ENCODE measurements at places on chromosomes 3 and 15.

DNA sequence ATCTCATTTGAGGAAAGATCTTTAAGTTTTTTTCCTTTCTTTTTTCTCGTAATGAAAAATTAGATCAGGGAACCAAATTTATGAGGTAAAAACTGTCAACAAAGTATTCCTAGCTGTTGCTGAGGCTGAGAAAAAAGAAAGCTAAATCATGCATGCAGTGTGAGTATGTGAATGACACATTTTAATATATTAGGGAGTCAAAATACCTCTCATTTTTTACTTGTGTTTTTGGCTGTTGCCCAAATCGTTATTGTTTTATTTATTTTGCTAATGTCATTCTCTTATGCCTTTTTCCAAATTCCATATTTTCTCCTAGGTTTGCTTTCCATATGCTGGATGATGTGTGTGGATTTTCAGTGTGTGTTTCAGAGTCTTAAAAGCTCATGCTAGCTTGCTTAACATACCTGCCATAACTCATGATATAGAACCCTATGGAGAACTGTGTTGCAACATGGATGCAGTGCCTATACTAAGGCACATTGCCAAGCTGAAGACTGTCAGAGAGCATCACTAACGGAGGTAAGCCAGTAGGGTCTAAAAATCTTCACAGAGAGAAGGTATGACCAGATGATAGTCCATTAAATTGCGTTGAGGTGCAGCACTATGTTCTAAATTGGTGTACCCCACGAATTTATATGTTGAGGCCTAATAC lies 629.5 kb upstream of the KCNMB2 start:
- DNase-seq: no peak

GRCh38 chr3:89576417-89576816 lies 469.0 kb downstream of the EPHA3 start:
- no peak for DNase-seq

DNA sequence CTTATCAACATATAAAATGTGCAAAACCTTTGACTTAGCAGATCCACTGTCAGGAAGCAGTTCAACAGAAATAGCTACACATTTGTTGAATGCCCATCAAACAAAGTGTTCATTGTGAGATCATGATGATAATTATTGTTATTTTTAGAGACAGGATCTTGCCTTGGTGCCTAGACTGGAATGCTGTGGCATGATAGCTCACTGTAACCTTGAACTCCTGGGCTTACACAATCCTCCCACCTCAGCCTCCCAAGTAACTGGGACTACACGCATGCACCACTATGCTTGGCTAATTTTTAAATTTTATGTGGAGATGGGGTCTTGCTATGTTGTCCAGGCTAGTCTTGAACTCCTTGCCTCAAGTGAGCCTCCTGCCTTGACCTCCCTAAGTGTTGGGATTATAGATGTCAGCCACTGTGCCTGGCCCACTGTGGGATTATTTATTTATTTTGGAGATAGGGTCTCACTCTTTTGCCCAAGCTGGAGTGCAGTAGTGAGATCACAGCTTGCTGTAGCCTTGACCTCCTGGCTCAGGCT lies 8.8 kb downstream of the MAP2K5 start:
- DNase-seq: no peak

DNA sequence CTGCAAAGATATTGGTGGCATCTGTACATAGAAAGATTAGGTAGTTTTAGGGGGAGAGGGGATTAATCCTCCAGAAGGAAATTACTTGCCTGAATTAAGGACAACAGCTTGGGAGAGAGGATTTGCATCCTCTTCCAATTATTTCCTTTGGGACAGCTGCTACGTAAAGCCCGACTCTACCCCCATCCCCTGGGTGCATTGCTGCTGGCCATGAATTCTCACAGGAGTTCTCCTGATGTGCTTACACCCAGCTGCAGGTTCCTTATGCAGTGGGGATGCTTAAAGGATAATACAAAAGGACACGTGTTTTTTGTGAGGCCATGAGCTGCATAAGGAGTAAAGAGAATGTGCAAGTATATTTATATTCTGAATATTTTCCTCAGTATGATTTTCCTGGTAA lies 132.3 kb downstream of the VPS8 start:
- DNase-seq: no peak

- no peak for DNase-seq
Observed at GRCh38 chr3:105065895-105066839, 300.5 kb upstream of the ALCAM start.
